Posterior vena cava (tissue), 2 donors: ENCODE measurements at places on chromosomes 16 and 17. TPM values are rescaled to one million over a fixed set of nuclear protein-coding genes. Genes with fewer than 3 reads are reported as not detected.

SMIM5 gene
- 0.38 TPM for total RNA-seq

- peak; percentile 100 for DNase-seq
Observed at GRCh38 chr17:77957857-77958715, at the start of gene TNRC6C. TNRC6C (plus strand) TSS chr17:77958703; CDS start chr17:78004207, 45,504 bp downstream.

LRRC36 gene
- 0.56 TPM for total RNA-seq

DNA sequence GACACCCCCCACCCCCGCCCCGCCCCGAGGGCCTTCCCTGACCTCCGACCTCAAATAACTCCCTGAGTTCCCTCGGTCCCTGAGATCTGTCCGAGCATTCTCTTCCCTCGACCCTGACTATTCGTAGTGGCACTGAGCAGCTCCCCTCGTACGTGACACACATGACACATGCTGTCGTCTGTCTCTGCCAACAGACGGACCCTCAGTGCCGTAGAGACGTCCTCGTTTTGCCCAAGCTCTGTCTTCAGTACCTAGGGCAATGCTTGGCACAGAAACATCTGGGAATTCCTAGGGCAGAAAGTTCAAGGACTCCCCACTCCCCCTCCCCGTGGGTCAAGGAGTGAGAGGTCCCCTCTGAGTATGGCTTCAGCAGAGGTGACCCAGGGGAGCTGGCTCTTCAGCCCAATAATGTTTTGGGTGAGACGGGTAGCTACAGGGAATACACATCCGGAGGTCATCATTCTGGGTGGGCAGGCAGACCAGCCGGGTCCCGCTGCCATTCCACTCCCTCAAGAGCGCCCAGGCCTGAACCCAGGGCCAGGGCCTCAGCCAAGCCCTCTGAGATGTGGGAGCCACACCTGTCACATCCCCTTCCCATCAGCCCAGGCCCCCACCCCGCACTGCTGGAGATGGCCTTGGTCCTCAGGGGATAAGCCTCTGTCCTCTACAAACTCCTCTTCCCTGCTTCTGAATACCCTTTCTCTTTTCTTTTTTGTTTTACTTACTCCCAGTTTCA is 671 bp upstream of the FADS6 start:
- DNase-seq = no peak

- peak; percentile 72 for DNase-seq
Observed at GRCh38 chr16:27324851-27325301, 11.1 kb downstream of the IL4R start.

DNA sequence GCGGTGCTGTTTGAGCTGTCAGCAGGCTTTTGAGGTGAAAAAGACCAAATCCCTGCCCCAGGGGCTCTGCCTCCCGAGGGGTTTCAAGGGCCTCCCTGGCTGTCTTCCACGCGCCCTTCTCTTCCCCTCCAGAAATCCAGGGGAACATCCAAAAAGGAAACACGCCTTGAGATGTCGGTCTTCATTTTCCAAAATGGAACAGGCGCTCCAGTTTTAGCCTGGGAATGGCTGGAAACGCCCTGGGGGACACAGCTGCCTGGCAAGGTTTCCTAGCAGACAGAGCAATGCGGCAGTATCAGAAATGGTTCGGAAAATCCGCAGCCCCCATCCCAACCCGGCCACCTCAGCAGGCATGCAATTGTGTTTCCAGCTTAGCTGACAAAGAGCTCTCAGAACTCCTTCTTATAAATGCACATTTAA is 16.6 kb upstream of the LITAF start:
- peak; percentile 41 for DNase-seq

DNA sequence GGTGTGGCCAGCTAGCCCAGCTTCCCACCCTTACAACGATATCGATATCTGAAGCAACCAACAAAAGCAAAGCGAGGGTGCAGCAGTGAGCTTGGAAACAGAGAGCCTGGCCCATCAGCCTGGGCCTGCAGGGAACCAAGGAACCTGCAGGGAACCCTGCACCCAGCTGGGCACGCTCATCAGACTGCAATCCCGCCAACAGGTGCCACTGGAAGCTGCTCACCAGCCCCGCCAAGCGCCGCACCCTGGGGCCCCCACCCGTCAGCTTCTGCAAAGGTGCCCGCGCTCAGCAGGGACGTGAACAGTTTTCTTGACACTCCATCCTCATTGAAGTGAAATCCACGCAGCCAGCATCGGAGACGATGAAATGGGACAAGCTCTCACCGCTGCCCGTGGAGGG is 250.7 kb downstream of the RBFOX3 start:
- DNase-seq = no peak

TNFSF13 gene
- 15.5 TPM for total RNA-seq
